ENCODE measurements at places on chromosomes 1 and 21.

DNA sequence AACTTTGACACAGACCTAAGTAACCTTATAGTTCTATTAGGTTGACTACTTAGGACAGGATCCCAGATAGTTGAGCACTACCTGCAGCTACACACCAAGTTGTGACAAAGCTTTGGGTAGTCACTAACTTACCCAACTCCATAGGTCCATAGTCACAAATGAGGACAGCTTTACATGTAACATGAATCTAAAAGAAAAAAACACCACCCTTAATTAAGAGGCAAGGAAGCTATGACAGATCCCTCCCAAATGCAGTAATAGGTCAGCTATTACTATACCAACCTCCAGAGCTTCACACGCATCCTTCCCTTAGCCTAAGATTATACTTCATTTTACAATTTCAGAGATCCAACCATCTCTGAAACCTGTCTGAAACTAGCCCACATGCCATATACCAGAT lies 12.7 kb upstream of the RAB42 start:
- no peak for DNase-seq

DNA sequence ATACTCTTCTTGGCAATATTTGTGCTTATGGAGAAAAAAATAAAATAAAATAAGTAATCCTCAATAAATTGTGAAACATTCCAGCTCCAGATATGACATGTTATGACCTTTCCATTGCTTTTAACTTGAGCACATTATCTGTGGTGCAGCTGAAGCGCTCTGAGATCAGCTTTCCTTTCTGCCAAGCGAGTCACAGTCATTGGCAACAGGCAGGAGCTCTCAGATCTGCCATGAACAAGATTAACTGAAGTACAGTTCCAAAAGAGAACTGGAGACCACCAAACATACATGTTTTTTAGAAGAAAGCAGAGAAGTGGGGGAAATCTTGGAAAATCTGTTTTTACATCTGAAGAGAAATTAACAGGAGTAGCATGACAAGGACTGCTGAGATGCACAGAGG lies 89.2 kb upstream of the DSCAM start:
- no peak for DNase-seq

- DNase-seq: peak; percentile 72
Observed at GRCh38 chr1:151047591-151047924, at the start of gene C1orf56. Gene C1orf56 (plus strand): TSS chr1:151047751. CDS start chr1:151047848, 97 bp downstream.

GRCh38 chr21:45981151-45982091 lies at the start of gene COL6A1:
Gene COL6A1 (plus strand): TSS chr21:45981770. CDS start chr21:45981851, 81 bp downstream.
- peak; percentile 58 for DNase-seq

GRCh38 chr1:198888379-198888943 lies 249.6 kb downstream of the PTPRC start:
- DNase-seq: no peak

DNA sequence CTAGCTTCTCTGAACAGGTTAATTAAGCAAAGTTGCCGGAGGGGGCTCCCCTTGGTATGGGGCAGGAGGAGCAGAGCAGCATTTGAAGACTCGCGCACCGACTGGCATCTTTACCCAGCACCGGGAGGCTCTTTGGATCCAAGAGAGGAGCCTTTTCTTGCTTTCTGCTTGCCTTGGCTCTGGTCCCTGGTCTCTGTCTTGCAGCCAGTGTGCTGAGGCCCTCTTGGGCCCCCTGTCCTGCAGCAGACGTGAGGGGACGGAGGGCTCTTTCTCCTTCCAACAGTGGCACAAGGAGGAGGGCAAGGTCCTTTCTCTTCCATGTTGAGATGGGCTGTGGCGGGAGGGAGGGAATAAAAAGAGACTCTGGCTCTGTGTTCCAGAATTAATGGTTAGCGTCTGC lies 45.6 kb downstream of the ZBTB18 start:
- DNase-seq: no peak

GRCh38 chr1:227662933-227663332 lies 72.2 kb downstream of the JMJD4 start:
- no peak for DNase-seq

DNA sequence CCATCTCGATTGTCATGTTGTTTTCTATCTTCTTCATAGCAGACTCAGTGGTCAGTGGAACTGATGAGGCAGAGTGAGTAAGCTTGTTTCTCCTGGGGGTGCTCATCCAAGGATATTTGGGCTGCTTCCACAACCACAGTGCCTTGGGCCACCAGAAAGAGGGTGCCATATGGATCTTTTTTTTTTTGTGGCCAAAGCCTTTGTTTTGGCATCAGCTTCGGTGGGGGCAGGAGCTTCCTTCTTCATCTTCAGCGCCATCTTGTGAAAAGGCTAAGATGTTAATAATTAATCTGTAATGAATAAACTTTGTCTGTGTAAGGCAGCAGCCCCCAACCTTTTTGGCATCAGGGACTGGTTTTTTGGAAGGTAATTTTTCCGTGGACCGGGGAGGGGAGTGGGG lies 6.6 kb upstream of the PLPP3 start:
- DNase-seq: no peak

GRCh38 chr1:97192872-97193572 lies 471.4 kb downstream of the PTBP2 start:
- no peak for DNase-seq

- no peak for DNase-seq
Observed at GRCh38 chr1:224406216-224406615, 28.4 kb downstream of the WDR26 start.

DNA sequence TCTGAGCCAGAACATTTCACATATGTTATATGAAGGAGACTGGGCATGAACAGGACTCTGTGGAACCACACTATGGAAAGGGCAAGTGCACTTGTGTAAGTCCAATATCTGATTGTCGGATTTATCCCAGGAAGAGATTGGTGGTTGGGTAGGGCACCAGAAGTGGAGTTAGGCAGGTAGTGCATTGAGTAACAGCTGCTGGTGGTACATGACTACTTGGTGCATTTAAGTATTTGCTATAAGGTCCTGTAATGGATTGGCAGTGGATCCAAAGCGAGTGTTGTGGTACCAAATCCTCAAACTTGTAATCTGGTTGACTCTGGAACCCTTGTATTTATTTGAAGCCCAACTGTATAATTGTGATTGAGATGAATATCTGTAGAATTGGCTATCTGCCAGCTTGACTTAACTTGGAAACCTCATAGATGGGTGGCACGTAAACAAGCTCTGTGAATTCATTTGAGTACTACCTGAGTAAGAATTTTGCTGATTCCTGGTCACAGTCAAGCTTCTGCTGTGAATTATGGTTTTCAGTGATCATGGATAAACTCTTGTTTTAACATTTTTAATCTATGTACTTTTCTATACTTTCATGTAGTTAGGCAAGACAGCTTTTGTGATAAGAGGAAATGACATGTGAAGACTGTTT lies 21.1 kb downstream of the UBAP2L start:
- peak; percentile 27 for DNase-seq

DNA sequence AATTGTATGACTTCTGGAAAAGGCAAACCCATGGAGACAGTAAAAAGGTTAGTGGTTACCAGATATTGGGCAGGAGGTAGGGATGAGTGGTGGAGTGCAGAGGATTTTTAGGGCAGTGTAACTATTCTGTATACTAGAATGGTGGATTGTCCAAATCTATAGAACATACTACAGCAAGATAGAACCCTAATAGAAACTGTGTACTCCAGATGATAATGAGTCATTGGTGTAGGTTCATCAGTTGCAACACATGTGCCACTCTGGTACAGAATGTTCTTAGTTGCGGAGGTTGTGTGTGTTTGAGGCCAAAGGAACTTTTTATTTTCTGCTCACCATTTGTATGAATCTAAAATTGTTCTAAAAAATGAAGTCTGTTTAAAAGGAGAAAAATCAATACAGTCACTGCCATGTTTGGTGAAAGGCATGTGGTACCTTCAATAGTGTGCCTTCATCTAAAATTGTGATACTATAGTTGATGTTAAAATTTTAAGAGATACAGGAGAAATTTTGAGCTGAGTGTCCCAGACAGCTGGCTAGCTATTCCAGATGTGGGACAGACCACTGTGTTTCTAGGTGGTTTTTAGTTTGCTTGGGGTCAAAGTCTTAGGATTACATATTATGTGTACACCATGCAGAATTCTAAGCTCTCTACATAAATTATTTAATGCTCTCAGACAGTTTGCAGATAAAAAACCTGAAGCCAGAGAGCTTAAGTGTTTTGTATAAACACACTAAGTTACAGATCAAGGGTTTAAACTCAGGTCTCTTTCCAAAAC lies 150.5 kb downstream of the RPS6KC1 start:
- DNase-seq: no peak

- no peak for DNase-seq
Observed at GRCh38 chr1:57879700-57880099, 455.8 kb upstream of the DAB1 start.

- no peak for DNase-seq
Observed at GRCh38 chr1:12368646-12369045, 138.8 kb downstream of the VPS13D start.

GRCh38 chr1:205595435-205595834 lies 36.4 kb downstream of the ELK4 start:
- no peak for DNase-seq

DNA sequence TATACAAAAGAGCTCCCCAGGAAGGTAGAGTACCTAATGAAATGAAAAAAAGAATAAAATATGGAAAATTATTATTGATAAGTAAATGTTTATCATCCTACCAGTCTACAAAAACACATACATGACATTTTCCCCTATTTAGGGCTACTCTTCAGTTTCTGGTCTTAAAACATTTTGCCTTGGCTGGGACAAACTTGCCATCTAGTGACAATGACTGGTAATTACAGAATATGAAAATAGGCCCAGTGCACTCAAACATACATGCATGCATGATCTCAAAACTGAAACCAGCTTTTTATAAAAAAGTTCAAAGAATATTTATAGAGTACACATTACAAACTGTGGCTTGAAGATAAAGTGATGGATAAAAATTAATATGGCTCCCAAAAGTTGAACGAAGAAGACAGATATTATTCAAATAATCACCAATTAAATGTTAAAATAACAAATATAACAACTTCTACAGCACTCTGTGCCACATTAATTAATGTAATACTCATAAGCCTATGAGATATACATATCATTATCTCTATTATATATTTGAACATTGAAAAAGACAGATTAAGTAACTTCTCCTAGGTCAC lies 10.5 kb upstream of the RNPC3 start:
- DNase-seq: peak; percentile 64

DNA sequence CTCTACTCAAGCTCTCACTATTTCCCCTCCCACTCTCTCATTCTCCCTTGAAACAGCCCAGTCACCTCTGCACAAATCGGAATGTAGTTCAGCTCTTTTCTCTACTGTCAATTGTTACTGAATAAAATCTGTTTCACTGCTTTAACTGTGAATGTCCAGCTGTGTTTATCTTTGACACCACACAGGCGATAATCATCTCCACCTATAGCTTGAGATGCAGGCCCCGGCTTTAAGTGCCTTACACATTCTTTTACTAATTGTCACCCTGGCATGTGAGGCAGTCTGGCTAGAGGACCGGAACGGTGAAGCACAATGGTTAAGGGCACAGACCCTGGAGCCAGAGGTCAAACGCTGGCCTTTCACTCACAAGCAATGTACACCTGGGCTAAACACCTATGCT lies 122.8 kb upstream of the C8B start:
- DNase-seq: no peak

GRCh38 chr1:1420654-1421141 lies 378 bp downstream of the ANKRD65 start:
- DNase-seq: no peak

- no peak for DNase-seq
Observed at GRCh38 chr1:161033751-161034150, 5.0 kb downstream of the TSTD1 start.

DNA sequence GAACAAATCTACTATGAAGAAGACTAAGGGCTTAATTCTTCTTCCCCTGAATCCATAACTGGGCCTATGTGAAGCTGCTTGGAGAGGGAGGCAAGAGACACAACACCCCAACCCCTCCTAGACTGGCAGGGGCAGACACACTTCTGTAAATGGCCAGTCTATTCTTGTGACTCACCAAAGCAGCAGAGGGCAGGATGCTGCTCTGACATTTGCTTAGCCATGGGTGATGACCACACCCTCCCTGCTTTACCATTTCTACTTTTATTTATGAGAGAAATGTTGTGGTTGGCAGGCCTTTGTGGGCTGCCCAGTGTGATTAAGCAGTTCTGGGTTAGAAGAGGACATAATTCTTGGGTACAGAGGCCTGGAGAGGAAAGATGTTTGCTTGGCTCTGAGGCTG lies 189.8 kb upstream of the DPYD start:
- DNase-seq: no peak

GRCh38 chr1:26162220-26162709 lies 3.4 kb downstream of the FAM110D start:
- DNase-seq: no peak

Data from CD4-positive, alpha-beta T cell treated with Interleukin-12 subunit alpha and Interleukin-12 subunit beta, for 1 hour (primary cell).